Endothelial cell of umbilical vein (primary cell): ENCODE measurements at places on chromosomes 7 and 10. TPM values are rescaled to one million over a fixed set of nuclear protein-coding genes. Genes with fewer than 3 reads are reported as not detected.

- no peaks in the 10 kb centered on the region for H3K27me3 ChIP-seq
- H3K4me3 ChIP-seq, result no peak overlapping the region
- no peak for DNase-seq
- H3K4me1 ChIP-seq, result no peaks in the 10 kb centered on the region
- no peak overlapping the region for H3K27ac ChIP-seq
- H3K36me3 ChIP-seq, result no peaks in the 10 kb centered on the region
These were observed 106.2 kb upstream of the GPR141 start for GRCh38 chr7:37577412-37577811.

DNA sequence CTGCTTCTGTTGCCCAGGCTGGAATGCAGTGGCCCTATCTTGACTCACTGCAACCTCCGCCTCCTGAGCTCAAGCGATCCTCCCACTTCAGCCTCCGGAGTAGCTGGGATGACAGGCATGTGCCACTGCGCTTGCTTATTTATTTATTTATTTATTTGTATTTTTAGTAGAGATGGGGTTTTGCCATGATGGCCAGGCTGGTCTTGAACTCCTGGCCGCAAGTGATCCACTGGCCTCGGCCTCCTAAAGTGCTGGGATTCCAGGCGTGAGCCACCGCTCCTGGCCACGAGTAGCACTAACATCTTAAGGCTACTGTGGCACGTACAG is 70.9 kb downstream of the CARD11 start:
- H3K4me1 ChIP-seq, result no peaks in the 10 kb centered on the region
- H3K36me3 ChIP-seq, result no peaks in the 10 kb centered on the region
- H3K27ac ChIP-seq, result no peak overlapping the region
- H3K4me3 ChIP-seq, result no peak overlapping the region

- no peaks in the 10 kb centered on the region for H3K27me3 ChIP-seq
- peaks cover 11% of the 10 kb centered on the region for H3K4me1 ChIP-seq
- no peak for DNase-seq
- H3K4me3 ChIP-seq, result no peak overlapping the region
- H3K27ac ChIP-seq, result no peak overlapping the region
- H3K36me3 ChIP-seq, result no peaks in the 10 kb centered on the region
These were observed 133.9 kb downstream of the ANLN start for GRCh38 chr7:36523371-36524101.

DNA sequence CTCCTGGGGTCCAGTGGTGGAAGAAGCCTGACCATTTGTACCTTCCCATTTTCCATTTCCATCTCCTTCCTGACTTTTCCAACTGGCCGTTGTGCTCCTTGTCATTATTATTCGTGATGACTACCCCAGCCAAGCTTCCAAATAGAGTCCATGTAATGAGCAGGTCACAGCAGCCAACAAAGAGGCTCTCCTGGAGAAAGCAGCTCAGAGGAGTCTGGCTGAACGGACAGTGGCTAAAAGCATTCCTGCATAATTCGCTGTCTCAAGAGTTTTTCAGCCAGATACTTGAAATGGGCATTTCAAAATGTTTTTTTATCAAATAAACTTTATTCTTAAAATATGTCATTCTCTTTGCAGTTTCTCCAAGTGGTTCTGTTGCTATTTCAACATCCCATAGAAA is 458.6 kb downstream of the INHBA start:
- no peak for DNase-seq
- no peak overlapping the region for H3K27ac ChIP-seq
- peaks cover 3% of the 10 kb centered on the region for H3K4me1 ChIP-seq

ITPRID1 gene
- total RNA-seq, result not detected in 2 replicates

DNA sequence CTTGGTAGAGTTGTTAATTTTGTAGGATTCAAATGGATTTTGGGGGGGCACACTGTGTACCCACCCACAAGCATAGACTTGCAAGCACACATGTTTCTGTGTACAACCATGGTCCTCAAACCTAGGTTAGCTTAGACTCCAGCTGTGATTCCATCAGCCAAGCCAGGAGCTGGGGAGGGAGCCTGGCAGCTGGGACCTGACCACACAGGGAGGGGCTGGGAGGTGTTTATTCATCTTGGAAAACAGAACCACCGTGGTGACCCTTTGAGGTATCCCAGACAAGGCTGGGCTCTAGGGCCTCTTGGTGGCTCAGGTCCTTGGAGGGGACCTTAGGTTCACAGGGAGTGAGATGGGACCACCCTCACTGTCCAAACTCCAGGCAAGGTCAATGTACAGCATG is 410.3 kb downstream of the NEBL start:
- no peaks in the 10 kb centered on the region for H3K27me3 ChIP-seq
- H3K4me1 ChIP-seq, result no peaks in the 10 kb centered on the region
- H3K4me3 ChIP-seq, result no peak overlapping the region
- H3K36me3 ChIP-seq, result no peaks in the 10 kb centered on the region
- no peak overlapping the region for H3K27ac ChIP-seq

DNA sequence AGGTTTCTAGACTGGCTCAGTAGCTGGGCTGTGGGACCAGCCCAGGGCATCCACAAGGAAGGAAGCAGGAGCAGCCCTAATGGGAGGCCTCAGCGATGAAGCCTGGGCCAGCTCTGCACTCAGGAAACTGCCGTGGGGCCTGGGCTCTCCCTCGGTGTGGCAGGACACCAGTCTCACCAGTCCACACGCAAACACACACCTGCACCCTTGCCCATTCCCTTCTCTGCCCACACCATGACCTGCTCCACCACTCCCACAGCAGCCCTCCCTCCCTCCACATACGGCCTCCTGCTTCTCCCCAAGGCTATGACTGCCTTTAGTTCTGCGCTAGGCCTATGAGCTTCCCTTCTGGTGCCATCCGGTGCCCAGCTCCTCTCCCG is 7.1 kb downstream of the FGF8 start:
- peaks cover 65% of the 10 kb centered on the region for H3K27me3 ChIP-seq

HHEX gene
- total RNA-seq, result 109 and 110 TPM in 2 replicates

ZNF425 gene
- 0.93 and 2.0 TPM in 2 replicates for total RNA-seq

DNA sequence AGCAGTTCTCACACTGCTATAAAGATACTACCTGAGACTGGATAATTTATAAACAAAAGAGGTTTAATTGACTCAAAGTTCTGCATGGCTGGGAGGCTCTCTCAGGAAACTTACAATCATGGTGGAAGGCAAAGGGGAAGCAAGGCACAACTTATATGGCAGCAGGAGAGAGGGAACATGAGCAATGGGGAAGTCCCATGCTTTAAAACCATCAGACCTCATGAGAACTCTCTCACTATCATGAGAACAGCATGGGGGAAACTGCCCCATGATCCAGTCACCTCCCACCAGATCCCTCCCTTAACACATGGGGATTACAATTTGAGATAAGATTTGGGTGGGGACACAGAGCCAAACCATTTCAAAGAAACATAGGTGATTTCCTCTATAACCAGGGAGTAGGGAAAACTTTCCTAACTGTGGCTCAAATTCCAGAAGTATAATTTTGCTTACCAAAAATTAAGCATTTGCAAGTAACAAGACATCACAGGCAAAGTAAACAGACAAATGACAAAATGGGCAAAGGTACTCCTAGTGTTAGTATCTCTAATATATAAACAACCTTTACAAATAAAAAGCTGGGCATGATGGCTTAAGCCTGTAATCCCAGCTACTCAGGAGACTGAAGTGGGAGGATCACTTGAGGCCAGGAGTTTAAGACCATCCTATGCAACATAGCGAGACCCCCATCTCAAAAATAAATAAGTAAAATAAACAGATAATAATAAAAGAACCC is 88.0 kb downstream of the KBTBD2 start:
- no peaks in the 10 kb centered on the region for H3K27me3 ChIP-seq
- no peak overlapping the region for H3K4me3 ChIP-seq
- no peak for DNase-seq
- no peaks in the 10 kb centered on the region for H3K4me1 ChIP-seq

DPYSL4 gene
- total RNA-seq, result 32.9 and 60.0 TPM in 2 replicates

DNA sequence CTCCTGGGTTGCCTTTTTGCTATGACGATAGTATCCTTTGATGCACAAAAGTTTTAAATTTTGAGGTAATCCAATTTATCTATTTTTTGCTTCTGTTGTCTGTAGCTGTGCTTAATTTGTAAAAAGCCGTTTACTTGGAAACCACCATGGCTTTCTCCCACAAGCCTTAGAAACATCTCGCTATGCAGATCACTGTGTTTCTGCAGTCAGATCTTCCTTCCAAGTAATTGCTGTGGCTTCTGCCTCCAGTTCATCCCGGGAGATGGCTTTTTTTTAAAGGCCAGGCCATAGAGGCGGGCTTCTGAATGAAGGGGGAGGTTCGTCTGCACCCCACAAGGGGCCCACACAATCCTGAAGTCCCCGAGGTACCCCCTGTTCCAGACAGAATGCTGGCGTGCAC is 48.3 kb upstream of the OCM2 start:
- H3K4me1 ChIP-seq, result no peaks in the 10 kb centered on the region
- no peaks in the 10 kb centered on the region for H3K36me3 ChIP-seq
- DNase-seq, result no peak
- H3K27me3 ChIP-seq, result no peaks in the 10 kb centered on the region

- no peaks in the 10 kb centered on the region for H3K27me3 ChIP-seq
- H3K4me1 ChIP-seq, result peaks cover 30% of the 10 kb centered on the region
- no peak for DNase-seq
- no peak overlapping the region for H3K4me3 ChIP-seq
- no peak overlapping the region for H3K27ac ChIP-seq
- H3K36me3 ChIP-seq, result no peaks in the 10 kb centered on the region
These were observed 113.9 kb upstream of the LAMB4 start for GRCh38 chr7:108244110-108244509.

HELLS gene
- total RNA-seq, result 72.6 and 85.5 TPM in 2 replicates

DNA sequence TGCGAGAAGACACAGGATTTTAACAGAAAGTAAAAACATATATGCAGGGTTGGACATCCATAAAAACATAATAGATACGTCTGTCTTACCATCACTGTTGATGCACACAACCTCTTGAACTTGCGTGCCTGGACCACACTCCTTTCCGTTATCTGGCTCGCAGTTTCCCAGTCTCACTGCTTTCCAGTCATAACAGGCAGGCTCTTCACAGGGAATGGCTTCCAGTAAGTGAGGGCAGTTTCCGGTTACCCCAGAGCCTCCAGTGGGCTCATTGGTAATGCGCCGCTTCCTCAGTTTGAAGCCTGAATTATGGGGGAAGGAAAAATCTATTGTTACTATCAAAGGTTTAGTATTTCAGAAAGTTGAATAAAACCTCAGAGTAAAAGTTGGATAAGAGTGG is 290.7 kb downstream of the THSD7A start:
- DNase-seq, result no peak
- no peak overlapping the region for H3K27ac ChIP-seq
- H3K4me3 ChIP-seq, result no peak overlapping the region
- H3K4me1 ChIP-seq, result peaks cover 15% of the 10 kb centered on the region
- no peaks in the 10 kb centered on the region for H3K36me3 ChIP-seq

SMNDC1 gene
- 38.5 and 39.3 TPM in 2 replicates for total RNA-seq

DNA sequence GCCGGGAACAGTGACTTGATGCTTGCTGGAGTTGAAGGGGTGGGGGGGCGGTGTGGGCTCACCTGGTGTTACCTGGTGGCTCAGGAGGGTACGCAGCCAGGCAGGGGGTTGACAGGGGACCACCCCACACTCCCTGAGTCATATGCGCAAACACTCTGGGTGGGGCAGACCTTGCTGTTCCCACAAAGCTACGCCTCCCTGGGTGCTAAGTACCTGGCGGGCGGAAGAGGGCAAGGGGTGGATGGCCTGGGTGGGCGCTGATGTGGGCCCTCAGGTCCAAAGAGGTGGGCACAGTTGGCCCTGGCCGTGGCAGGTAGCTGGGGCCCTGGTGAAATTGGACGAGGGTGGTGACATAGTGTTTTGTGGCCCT is 13.9 kb downstream of the STX1A start:
- no peak overlapping the region for H3K27ac ChIP-seq
- H3K27me3 ChIP-seq, result no peaks in the 10 kb centered on the region
- no peaks in the 10 kb centered on the region for H3K36me3 ChIP-seq

GRCh38 chr10:97974100-97974499 is 56.3 kb downstream of the CRTAC1 start:
- H3K4me3 ChIP-seq, result no peak overlapping the region
- H3K36me3 ChIP-seq, result no peaks in the 10 kb centered on the region
- no peaks in the 10 kb centered on the region for H3K4me1 ChIP-seq
- H3K27ac ChIP-seq, result no peak overlapping the region

GRCh38 chr7:37153376-37153775 is 295.3 kb downstream of the ELMO1 start:
- H3K27me3 ChIP-seq, result no peaks in the 10 kb centered on the region
- H3K36me3 ChIP-seq, result no peaks in the 10 kb centered on the region
- H3K4me3 ChIP-seq, result no peak overlapping the region
